ENCODE measurements at places on chromosomes 12 and 14.

- DNase-seq: peak; percentile 24
Measured at GRCh38 chr12:121776190-121777098, 17.0 kb downstream of the RHOF start.

DNA sequence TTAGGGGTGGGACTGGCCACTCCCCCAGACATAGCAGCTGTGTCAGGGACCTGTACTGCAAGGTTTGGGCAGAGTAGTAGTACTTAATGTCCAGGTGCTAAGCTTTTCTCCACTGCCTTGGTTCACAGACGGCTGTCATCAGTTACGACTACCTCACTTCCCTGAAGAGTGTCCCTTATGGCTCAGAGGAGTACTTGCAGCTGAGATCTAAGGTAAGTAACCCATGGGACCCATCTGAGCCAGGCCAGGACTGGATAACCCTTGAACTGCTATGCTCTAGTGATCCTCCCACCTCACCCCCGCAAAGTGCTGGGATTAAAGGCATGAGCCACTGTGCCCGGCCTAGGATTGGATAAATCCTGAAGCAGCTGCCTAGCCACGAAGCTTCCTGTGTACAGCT, 22.4 kb downstream of the ADCK1 start:
- DNase-seq: no peak

- no peak for DNase-seq
Measured at GRCh38 chr12:32390572-32391219, 8.7 kb upstream of the FGD4 start.

GRCh38 chr12:56816491-56816890, 53.4 kb downstream of the HSD17B6 start:
- DNase-seq: no peak

GRCh38 chr12:67457778-67458665, 188.9 kb downstream of the CAND1 start:
- no peak for DNase-seq

- DNase-seq: no peak
Measured at GRCh38 chr12:50057000-50057841, at the start of gene ASIC1. Gene ASIC1 (plus strand): TSS chr12:50057596. CDS start chr12:50058767, 1,171 bp downstream.

DNA sequence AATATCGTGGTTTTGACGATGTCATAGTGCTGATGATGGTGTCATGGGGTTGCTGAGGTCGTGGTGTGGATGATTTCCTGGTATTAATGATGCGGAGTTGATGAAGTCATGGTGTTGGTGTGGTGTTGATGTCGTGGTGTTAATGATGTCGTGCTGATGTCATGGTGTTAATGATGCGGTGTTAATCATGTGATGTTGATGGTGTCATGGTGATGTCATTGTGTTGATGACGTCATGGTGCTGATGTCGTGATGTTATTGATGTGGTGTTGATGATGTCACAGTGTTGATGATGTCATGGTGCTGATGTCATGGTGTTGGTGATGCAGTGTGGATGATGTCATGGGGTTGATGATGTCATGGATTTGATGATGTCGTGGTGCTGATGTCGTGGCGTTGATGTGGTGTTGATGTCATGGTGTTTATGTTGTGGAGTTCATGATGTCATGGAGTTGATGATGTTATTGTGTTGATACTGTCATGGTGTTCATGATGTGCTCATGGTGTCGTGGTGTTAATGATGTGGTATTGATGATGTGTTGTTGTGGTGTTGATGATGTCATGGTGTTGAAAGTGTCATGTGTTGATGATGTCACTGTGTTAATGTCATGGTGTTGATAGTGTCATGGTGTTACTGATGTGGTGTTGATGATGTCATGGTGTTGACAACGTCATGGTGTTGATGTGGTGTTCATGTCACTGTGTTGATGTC, 48.5 kb upstream of the RIMBP2 start:
- no peak for DNase-seq

GRCh38 chr14:59827401-59827800, 43.2 kb downstream of the RTN1 start:
- no peak for DNase-seq

GRCh38 chr14:45868377-45868776, 615.4 kb upstream of the MIS18BP1 start:
- DNase-seq: no peak

DNA sequence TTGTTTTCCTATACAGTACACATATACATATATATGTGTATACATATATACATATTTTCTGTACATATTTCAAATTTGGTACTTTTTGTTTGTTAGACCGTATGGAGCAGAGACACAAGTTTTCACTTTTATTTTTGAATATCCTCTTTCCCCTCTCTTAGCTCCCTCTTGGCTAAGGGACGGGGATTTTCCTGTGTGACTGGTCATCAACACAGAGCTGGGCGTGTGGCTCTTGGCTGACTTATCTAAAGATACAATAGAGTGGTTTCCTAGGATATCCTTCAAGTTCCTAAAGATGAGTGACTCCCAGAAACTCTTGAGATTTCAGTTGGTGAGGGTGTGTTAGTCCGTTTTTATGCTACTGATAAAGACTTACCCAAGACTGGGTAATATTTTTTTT, 1404.5 kb upstream of the TMEM132C start:
- no peak for DNase-seq

DNA sequence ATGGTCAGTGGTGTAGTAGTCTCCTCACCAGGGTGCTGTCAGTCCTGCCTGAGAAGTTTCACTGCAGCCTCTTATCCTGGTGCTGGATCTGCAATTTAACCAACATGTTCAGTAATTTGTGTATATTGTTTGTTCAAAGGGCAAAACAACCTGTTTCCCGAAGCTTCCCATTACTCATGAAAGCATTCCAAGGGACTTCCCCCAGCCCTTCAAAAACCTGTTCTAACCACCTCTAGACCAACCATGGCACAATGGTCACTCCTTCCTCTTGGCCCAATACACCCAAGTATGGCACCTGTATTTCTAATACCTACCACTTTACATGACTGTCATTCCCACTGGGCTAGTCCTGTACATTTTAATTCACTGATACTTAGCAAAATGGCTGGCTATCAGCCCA, 12.1 kb downstream of the CKAP4 start:
- no peak for DNase-seq

- peak; percentile 3 for DNase-seq
Measured at GRCh38 chr14:54577977-54578376, 11.0 kb downstream of the SAMD4A start.

GRCh38 chr12:21369141-21369980, 3.3 kb upstream of the IAPP start:
- no peak for DNase-seq

- DNase-seq: no peak
Measured at GRCh38 chr12:22416801-22417200, 82.3 kb upstream of the ST8SIA1 start.

DNA sequence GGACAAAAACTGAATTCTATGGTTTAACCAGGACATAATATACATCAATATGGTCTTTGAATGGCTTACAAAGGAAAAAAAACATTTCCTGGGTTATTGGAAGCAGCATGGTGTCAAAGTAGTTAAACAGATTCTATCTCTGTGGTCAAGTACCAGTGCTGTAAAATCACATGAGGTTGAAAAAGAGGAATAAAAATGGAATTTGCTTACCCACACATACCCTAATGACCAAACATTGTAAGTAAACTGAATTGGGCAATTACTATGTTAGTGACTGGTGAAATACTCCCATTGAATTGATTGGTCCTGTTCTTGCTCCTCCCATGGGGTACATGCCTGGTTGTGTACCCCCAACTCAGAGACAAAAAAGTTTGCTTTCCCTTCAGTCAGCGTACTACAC, 19.6 kb downstream of the IFNG start:
- DNase-seq: no peak

DNA sequence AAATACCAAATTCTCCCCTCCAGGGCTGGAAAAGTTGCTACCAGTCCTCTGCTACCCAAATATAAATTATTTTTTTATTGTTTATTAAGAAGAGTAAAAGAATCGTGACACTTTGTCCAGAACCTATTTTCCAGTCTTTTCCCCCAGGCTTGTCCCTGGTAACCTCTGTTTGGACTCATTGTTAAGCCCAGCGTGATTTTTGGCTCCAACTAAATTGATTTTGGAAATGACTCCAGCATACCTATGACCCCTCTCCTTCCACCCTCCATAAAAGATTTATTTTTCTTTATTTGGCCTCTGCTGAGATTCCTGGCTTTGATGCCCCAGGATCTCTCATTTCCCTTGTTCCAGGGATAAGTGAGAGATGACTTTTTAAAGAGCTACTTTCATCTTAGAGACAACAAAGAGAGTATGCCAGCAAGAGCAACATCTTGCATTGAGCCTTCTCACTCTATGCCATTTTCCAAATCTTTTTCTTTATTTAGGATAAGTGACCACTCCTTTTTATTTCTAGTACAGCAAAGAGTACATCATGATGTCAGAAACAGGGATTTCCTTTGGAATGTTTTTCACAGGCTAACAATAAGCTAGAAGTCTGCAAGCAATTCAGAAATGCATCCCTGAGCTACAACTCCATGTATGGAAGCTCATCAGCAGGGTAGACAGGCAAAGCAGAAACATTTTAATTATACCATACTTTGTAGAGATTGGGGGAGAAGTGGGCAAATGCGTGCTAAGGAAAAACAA, 75.8 kb downstream of the DAD1 start:
- no peak for DNase-seq

DNA sequence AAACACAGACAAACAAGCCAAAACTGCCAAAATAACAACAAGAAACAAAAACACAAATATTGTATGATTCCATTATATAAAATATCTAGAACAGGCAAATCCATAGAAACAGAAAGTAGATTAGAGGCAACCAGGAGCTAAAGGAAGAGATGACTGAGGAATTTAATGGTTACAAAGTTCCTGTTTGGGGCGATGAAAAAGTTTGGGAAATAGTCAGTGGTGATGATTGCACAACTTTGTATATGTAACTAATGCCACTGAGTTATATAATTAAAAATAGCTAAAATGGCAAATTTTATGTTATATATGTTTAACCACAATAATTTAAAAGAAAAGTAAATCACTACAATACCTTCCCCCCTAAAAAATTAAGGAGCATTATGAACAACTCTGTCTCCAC, 24.5 kb downstream of the GNPTAB start:
- no peak for DNase-seq

DNA sequence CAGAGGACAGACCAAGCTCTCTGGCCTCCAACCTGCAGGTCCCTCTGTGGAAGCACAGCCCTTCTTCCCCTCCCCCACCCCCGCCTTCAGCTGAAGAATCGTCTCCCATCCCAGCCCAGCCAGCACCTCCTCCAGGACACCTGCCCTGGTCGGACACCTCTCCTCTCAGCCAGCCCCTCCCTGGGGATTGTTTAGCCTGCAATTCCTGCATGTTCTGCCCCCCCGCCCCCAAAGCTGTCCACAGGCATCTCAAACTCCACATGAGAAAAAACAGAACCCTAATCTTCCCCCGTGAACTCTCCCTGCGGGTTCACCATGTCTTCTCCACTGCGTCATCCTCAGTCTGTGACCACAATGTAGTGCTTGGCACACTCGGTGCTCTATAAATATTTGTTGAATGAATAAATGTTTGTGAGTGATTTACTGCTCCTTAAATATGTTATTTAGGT, 24.1 kb downstream of the PRIMA1 start:
- no peak for DNase-seq

GRCh38 chr12:47848853-47849252, 29.1 kb upstream of the HDAC7 start:
- no peak for DNase-seq

- no peak for DNase-seq
Measured at GRCh38 chr12:15050659-15051058, 77.8 kb downstream of the PDE6H start.

GRCh38 chr12:56721721-56722120, 3.4 kb downstream of the NACA start:
- no peak for DNase-seq

- no peak for DNase-seq
Measured at GRCh38 chr14:96914571-96915128, 117.5 kb downstream of the VRK1 start.
